ENCODE measurements at places on chromosomes 7 and 10. TPM values are rescaled to one million over a fixed set of nuclear protein-coding genes. Genes with fewer than 3 reads are reported as not detected.

Gene PKD2L1
- total RNA-seq, result not detected

Gene IFIT1B
- not detected for total RNA-seq

Gene SFR1
- 5.8 TPM for total RNA-seq

Gene FLNC
- 94.0 TPM for total RNA-seq

Gene TMEM184A
- not detected for total RNA-seq

Gene C7orf33
- total RNA-seq, result not detected

Gene EFCAB10
- not detected for total RNA-seq

Gene ASB15
- total RNA-seq, result not detected

Gene EBF3
- total RNA-seq, result 22.8 TPM

Gene NKX1-2
- not detected for total RNA-seq

Gene ARHGEF35
- 2.9 TPM for total RNA-seq
